ENCODE measurements at places on chromosomes 3 and 15.
A peak's percentile ranks its signal among the peaks of the same experiment; 100 is the strongest.

GRCh38 chr3:52254608-52255007 is 9.0 kb downstream of the PPM1M start:
- no peak for DNase-seq

DNA sequence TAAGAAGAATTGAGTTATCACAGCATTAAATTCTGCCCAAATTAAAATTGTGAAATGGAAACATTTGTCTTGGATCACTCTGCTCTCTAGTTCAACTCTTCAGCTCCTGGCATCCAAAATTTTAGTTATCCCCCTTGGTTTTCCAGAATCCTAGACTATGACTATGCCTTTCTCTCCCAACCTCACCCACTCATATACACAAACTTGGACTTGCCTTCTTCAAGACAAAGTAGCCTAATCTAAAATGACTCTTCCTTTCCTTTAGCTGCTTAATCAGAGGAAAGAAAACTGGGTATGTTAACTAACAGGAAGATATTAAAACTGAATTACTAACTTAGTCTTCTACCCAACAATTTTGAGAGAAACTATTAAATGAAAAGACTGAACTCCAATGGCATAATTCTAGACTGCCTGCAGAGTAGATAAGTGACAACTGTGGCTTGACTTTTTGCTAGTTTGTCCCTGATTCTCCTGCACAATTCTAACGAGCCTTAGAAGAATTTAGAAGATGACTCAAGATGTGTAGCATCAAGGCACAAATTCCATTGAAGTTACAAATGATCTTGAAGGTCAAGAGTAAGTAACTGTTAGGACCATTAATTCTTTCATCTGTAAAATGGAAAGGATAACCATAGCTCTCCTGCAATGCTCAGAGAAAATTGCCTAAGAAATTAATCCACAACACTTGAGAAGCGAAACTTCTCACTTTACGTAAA is 5.2 kb upstream of the GOLIM4 start:
- DNase-seq = no peak

- no peak for DNase-seq
Observed at GRCh38 chr3:32709346-32709745, 24.4 kb downstream of the CNOT10 start.

DNA sequence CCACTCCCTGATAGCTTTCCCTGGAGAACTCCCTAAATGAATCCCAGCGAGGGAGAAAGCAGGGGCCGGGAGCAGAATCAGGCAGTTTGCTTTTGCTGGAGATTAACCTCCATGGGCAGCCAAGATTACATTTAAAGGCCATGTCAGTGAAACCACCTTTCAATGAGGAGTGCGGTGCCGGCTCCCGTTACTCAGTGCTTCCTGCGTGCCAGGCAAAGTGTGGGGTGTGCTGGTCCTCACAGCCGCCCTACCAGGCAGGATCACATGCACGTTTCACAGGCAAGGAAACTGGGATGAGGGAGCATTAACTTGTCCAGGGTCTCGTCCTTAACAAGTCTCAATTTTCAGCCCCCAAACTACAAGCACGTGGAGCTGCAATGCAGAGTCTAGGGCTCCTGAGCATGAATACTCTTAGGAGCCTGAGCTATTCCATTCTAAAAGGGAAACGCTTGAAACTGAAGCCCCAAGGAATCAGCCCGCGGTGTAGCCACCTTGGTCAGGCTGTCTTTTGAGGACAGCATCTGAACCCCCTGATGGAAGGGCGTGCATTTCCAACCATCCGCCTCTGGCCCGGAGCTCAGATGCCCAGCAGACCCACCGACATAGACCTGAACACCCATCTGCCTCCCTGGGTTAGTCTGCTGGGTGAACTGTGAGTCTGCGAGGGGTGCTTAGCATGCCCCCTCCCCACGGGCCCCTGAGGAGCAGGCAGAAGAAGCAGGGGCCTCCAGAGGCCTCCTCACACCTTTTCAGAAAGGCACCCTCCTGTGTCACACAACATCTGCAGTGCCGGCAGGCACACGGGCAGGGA is 5.6 kb downstream of the IGDCC3 start:
- no peak for DNase-seq

DNA sequence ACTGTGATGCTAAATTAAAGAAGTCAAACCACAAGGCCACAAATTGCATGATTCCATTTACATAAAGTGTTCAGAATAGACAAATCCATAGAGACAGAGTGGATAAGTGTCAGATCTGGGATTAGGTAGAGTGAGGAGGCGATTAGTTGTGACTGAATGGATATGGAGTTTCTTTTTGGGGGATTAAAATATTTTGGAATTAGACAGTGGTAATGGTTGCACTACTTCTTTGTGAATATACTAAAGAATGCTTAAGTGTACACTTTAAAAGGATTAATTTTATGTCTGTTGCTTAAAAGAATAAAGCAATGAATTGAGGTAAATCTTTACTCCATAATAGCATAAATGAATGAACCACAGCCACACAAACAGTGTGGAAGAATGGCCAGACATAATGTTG is 175.5 kb upstream of the CADM2 start:
- DNase-seq = no peak

DNA sequence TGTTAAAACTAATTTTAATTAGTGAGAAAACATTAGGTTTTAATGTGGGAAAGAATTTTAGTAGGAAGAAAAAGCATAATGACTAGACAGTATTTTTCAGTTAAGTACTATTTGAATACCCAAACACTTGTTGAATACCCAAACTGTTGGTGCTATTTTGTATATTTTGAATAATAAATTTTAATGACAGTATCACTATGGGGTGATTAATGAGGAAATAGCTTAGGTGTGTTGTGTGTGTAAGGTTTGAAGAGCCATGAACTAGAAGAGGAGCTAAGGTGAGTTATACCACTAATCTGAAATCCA is 4.7 kb upstream of the EBLN2 start:
- no peak for DNase-seq

GRCh38 chr3:16904423-16905417 is 20.0 kb downstream of the PLCL2 start:
- DNase-seq = peak; percentile 40

DNA sequence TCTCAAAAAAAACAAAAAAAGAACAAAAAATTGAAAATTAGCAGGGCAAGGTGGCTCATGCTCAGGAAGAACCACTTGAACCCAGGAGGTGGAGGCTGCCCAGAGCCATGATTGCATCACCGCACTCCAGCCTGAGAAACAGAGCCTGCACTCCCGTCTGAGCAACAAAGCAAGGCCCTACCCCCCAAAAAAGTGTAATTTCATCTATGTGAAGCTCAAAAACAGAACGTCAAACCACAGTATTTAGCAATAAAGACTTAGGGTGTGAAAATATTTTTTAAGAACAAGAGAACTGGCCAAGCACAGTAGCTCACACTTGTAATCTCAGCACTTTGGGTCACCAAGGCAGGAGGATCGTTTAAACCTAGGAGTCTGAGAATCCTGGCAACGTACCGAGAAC is 38.2 kb downstream of the STAG1 start:
- DNase-seq = no peak

DNA sequence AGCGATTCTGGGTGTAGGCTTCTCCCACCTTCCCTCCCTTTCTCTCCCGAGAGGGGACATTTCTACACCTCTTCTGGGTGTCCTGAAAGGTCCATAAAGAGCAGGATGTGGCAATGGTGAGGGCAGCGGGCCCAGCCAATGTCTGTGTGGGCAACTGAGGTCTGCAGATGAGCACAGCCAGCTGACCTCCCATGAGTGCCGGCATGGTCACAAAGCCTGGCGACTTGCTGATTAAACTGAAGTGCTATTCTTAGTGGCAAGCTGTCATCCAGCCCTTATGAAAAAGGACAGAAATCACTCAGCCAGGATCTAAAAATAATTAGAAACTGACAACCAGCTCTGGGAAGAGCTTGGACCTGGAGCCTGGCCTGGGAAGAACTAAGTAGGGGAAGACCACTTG is 124.3 kb upstream of the RGMA start:
- no peak for DNase-seq

DNA sequence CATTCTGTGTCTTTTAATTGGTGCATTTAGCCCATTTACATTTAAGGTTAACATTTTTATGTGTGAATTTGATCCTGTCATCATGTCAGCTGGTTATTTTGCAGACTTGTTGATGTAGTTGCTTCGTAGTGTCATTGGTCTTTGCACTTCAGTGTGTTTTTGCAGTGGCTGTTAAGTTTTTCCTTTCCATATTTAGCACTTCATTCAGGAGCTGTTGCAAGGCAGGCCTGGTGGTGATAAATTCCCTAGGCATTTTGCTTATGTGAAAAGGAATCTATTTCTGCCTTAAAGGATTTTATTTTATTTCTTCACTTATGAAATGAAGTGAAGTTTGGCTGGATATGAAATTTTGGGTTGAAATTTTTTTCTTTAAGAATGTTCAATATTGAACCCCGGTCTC is 70.2 kb upstream of the CD96 start:
- DNase-seq = no peak

DNA sequence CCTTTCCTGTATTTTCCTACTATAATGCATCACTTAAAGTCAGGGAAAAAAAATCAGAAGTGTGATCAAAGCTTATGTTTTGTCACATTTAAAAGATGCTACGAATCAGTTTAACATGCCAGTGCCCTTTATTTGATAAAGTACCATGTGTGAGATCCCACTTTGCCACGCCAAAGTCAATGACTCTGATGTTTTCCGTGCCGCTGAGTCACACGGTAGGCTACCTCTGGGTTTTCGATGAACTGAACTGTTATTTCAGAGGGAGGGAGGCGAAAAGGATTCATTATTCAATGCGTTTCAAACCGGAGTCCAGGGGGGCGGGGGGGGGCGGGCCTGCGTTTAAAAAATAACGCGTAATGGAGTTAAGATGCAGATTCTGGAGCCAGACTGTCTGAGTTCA is 203.0 kb downstream of the ABHD5 start:
- DNase-seq = peak; percentile 6

DNA sequence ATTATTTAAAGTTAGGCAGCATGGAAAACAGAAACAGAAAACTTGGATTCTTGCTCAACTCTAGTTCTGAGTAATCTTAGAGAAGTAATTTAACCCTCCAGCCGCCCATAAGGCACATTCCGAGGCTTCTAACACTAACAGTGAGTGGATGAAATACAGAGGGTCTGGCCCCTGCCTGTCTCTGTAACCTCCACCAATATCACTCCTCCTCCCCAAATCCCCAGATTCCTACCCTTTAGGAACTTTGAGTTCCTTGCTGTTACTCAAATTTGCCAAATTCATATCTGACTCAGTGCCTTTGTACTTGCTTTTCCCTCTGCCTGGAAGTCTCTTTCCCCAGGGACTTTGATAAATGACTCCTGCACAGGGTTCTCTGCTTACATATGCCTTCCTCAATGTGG is 112.5 kb upstream of the TGFBR2 start:
- DNase-seq = no peak

GRCh38 chr3:127208483-127209100 is 15.7 kb downstream of the PRR23E start:
- no peak for DNase-seq

DNA sequence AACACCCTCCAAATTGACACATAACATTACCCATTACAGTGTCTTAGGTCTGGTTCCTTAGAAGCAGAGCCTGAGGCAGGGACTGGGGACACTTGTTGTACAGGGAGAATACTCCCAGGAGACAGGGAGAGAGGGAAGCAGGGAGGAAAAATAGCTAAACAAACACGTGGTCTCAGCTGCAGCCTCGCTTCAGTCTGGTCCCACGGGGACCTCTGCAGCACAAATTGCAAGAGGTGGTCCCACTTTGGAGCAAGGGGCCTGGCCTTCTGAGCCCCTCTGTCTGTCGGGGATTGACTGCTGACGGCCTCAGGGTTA is 25.0 kb upstream of the PLA2G4D start:
- no peak for DNase-seq
